ENCODE measurements at places on chromosomes 3 and 15. TPM values are rescaled to one million over a fixed set of nuclear protein-coding genes. Genes with fewer than 3 reads are reported as not detected.

- no peak for DNase-seq
Observed at GRCh38 chr3:52370531-52370930, 54.4 kb downstream of the DNAH1 start.

- no peak for DNase-seq
Observed at GRCh38 chr3:188077160-188077799, 76.7 kb upstream of the LPP start.

The MAGI1 gene
- polyA plus RNA-seq, result 13.0 TPM

The IL5RA gene
- not detected for polyA plus RNA-seq

Data from small intestine (tissue), 16 donors.